Kidney (tissue), 22 donors: ENCODE measurements at places on chromosomes 16 and 17. TPM values are rescaled to one million over a fixed set of nuclear protein-coding genes. Genes with fewer than 3 reads are reported as not detected.

DNA sequence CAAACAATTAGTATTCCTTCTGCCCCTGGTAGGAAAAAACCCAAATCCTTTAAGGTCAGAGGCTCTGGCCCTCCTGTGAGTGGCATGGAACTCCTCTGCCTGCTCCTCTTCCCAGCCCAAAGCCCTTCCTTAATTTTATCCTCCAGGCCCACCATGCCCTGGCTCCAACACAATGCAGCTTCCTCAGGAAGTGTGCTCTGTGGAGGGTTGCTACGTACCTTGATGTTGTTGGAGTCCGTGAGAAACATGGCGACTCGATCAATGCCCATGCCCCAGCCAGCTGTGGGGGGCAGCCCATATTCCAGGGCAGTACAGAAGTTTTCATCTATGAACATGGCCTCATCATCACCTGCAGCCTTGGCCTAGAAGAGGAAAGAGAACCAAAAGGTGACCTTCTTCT lies 5.3 kb upstream of the ADAT1 start:
- no peak for DNase-seq

- no peak for DNase-seq
These were observed 88.8 kb downstream of the IRX3 start for GRCh38 chr16:54197758-54198157.

DNA sequence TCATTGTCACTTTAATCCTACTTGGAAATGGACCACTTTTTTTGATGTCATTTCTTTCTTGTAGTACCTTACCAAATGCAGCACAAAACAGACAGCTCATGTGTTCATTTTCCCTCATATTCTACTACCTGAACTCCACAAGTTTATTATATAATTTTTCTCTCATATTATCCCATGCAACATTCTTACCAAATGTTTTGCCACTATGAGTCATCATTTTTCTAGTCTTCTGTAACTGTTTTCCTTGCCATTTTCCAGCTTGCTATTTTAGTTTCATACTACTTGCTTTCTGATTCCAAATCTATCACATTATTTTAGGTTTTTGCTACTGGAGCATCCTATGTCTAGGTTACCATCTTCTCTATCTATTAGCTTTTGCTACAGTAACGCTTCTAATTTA lies 332.7 kb downstream of the ZFHX3 start:
- no peak for DNase-seq

DNA sequence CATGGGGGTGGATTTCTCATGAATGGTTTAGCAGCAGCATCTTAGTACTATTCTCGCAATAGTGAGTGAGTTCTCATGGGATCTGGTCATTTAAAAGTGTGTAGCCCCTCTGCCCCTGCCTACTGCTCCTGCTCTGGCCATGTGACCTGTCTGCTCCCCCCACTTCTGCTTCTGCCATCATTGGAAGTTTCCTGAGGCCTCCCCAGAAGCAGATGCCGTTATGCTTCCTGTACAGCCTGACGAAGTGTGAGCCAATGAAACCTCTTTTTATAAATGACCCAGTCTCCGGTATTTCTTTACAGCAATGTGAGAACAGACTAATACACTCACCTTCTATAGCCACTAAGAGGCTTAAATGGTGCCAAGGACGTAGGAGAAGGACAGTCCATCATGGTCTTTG lies 51.5 kb downstream of the NOL11 start:
- no peak for DNase-seq

GRCh38 chr17:16652847-16653366 lies 743 bp downstream of the ZNF624 start:
- DNase-seq, result no peak

GRCh38 chr17:40909755-40910154 lies 24.7 kb upstream of the KRT20 start:
- DNase-seq, result no peak

- no peak for DNase-seq
These were observed 3.7 kb downstream of the TMEM101 start for GRCh38 chr17:44010966-44011647.

The PITPNM3 gene
- polyA plus RNA-seq, result 1.8 TPM

The HOXB3 gene
- 12.1 TPM for polyA plus RNA-seq

The ZG16B gene
- 0.69 TPM for polyA plus RNA-seq

The IL21R gene
- 0.65 TPM for polyA plus RNA-seq

The NPIPB5 gene
- polyA plus RNA-seq, result 11.9 TPM

The CD300H gene
- not detected for polyA plus RNA-seq
